NCI-H2029 treated with DMSO at 0.1 percent for 48 hours (cell line): ENCODE measurements at places on chromosomes 11 and 22.
A peak's percentile ranks its signal among the peaks of the same experiment; 100 is the strongest.

DNA sequence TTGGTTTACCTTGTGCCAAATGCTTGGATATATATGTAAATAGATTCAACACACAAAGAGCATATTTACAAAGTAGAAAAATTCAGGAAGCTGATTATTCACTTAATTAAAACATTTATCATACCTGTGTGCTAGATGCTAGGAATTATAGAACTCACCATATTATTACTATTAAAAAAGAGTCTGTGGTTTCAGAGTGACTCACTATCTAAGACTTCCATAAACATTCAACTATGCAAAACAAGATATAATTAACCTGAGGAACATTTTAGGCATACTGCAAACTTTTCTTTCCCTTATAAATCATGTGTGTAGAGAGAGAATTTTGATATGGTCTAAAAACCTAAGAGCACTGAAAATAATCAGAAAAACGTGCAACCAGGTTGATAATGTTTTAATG is 27.3 kb downstream of the CTSC start:
- no peak for DNase-seq

DNA sequence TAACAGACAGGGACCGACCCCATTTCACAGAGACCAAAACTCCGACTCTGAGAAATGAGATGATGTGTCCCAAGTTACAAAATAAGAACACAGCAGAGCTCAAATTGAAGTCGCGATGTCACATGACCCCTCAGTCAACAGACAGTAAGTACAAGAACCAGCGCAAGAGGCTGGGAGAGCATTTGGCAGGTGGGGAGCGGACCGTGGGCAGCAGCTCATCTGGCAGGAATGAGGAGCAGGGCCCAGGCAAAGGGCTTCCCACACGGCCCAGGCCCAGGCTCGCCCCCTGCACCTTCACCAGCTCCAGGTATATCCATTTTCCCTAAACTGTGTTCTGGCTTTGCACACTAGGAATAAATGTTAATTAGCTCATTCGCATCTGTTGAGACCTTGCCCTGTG is 34.3 kb downstream of the SCUBE1 start:
- DNase-seq: peak; percentile 62

DNA sequence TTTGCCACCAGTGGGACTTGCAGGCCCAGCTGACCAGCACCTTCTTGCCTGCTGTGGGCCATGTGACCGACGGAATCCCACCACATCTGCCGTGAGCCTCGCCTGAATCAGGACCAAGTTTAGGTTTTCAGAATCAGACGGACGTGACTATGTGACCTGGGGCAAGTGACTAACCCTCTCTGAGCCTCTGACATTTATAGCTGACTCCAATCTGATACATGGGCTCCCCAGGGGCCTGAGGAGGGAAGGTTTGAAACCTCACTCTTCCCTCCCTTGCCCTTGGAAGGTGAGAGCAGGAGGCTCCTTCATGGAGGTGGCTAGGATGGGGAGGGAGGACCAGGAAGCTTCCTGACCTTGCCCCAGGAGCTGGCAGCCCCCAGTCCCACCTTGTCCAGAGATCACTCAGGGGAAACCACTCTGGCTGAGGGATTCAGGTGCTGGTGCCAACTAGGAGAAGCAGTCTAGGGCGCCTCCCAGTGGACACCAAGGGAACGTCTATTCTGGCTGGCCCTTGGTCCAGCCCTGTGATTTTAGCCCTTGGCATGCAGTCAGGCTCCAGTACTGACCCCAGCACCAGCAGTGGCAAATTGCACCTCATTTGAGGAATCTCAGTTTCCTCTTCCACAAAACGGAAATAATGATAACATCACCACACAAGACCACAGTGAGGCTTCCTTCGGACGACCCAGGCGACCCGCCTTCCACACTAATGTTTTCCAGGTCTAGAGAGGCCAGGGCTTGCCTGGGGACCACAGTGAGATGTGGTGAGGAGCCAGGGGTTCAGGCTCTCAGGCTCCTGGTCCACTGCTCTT is 47.2 kb upstream of the SYT7 start:
- peak; percentile 48 for DNase-seq

GRCh38 chr11:130070109-130070845 is 583 bp downstream of the APLP2 start:
- DNase-seq: no peak

- no peak for DNase-seq
These were observed 789 bp upstream of the NCF4 start for GRCh38 chr22:36860017-36860416.

- no peak for DNase-seq
These were observed 96.0 kb upstream of the PITPNB start for GRCh38 chr22:28015046-28015425.

GRCh38 chr22:31584804-31585160 is 77.2 kb downstream of the PISD start:
- DNase-seq: no peak

- DNase-seq: peak; percentile 19
These were observed 263.8 kb upstream of the NARS2 start for GRCh38 chr11:78838417-78838816.

DNA sequence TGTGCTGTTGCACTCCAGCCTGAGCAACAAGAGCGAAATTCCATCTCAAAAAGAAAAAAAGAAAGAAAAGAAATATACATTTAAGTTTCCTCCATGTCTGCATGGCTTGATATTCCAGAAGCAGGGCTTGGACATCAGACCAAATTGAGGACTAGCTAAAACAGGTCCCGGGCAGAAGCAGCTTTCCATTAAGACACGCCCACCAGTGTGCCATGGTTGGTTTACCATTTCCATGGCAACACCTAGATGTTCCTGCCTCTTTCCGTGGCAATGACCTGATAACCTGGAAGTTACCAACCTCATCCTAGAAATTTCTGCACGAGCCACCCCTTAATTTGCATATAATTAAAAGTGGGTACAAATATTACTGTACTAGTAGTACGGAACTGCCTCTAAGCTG is 111.3 kb downstream of the NAT10 start:
- DNase-seq: no peak

DNA sequence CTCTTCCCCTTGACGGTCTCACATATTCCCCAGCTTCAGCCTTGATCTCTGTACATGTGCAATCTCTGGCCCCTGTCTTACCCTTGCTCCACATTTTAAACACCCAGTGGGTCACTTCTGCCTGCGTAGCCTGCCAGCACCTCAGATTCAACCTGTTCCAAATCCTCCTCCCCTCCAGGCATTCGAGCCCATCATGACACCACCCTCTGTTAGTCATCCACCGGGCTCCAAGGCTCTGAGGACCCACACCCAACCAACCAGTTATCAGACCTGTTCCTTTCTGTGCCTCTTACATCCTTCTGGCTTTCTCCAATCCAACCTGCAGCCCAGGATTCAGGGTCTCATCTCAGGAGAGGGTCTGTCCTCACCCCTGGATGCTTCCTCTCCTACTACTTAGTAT is 119.8 kb upstream of the TBCEL start:
- DNase-seq: no peak

DNA sequence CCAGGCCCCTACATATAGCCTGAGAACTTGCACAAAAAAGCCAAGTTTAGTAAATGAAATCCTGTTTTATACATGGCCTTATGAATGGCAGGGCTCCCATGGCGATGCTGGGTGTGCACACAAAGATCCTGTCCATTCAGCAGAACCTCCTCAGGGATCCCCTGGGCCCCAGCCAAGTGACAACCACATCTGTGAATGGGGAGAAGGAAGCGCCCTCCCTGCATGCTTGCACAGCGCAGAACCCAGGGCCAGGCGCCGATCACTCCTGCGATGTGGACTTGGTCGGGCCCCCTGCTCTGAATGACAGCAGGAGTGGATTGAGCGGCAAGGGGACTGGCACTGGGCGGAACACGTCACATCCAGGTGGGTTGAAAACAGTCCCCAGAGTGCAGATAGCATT is 4.5 kb upstream of the CDC42EP2 start:
- DNase-seq: no peak

DNA sequence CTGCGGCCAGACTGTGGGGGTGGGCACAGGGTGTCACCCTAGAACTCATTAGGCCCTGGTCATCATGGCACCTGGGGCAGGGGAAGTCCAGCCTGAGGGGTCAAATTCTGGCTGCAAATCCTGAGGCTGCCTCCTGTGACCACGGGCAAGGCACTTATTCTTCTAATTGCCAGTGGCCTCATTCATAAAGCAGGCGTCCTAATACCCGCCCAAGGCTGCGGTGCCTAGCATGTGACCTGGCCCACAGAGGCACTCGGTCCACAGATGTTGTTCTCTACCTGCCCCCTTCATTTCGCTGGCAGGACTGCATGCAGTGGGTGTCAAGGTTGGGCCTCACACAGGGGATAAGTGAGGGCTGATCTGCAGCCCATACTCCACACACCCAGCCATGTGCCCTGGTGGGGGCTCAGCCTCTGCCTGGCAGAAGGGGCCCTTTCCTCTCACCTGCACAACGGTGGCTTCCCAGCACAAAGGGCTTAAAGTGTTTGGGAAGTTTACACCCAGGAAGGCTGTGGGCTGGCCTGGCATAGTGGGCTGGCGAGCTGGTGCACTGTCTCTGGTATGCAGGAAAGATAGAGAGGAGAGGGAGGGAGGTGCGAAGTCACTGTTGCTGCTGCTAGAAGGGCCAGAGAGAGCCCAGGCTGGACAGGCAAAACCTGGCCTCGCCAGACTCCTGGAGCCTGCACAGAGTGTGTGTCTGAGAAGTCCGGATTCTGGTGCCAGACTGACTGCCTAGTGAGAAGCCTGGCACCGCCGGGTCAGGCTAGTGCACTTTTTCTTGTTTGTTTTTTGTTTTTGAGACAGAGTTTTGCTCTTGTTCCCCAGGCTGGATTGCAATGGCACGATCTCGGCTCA is 3.2 kb downstream of the MPST start:
- no peak for DNase-seq

- no peak for DNase-seq
These were observed 25.1 kb upstream of the SMIM38 start for GRCh38 chr11:69130654-69131053.

DNA sequence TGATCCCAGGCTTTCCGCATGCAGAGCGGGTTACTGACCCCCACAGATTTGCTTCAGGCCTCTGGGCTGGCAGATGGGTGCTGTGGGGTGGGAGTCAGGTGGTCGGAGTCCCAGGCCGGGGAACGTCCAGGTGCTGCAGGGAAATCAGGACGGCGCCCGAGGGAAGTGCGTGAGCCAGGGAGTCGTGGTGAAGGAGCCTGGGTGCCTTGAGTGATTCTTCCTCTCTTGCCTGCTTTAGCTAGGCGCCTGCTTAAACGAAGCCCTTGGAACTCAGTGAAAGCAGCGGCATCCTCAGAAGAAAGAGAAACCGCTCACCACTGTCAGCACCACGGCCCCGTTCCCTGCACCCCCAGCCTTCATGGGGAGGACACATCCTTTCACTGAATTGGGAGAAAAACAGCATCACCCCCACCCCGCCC is 455.6 kb downstream of the BRD1 start:
- no peak for DNase-seq

DNA sequence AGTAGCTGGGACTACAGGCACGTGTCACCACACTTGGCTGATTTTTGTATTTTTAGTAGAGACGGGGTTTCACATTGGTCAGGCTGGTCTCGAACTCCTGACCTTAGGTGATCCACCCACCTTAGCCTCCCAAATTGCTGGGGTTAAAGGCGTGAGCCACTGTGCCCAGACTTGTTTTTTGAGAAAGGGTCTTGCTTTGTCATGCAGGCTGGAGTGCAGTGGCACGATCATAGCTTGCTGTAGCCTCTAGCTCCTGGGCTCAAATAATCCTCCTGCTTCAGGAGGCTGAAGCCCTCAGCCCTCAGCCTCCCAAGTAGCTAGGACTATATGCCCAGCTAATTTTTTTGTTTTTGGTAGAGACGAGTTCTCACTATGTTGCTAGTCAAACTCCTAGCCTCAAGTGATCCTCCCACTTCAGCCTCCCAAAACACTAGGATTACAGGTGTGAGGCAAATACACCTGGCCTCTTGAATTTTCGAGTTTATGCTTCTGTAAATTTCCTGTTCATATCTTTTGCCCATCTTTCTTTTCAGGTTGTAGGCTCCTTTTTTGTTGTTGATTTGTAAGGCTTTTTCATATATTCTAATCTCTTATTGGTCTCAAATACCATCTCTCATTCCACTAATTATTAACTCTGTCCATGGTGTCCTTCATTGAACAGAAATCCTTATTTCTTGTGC is 3.4 kb upstream of the RBM4B start:
- DNase-seq: no peak

- peak; percentile 76 for DNase-seq
These were observed 64.9 kb downstream of the NECTIN1 start for GRCh38 chr11:119664063-119664572.

DNA sequence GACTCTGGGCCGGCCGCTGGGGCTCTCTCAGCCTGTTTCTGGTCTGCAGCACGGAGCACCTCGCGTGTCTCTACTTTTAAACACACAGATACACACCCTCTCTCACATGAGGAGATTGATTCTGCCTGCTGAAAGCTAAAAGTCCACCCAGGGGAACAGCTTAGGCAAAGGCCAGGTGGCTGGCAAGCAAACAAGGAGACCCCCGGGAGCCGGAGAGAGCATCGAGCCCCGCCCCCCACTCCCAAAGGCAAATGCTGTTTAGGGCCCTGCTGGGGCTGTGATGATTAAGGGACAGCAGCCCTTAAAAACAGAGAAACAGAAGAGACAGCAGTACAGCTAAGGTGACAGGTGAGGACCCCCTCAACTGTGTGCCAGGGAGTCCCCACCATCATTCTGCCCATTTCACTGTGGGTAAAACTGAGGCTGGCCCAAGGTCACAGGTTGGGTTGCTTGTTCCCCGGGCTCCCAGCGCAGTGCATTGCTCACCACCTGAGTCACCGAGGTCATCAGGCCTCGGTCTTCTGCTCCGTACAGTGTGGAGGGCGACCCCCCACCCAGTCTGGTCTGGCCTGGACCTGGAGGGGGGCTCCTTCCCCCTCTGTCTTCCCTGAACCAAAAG is 6.8 kb downstream of the CABP7 start:
- DNase-seq: no peak

GRCh38 chr11:96303064-96303463 is 39.9 kb downstream of the MAML2 start:
- no peak for DNase-seq

DNA sequence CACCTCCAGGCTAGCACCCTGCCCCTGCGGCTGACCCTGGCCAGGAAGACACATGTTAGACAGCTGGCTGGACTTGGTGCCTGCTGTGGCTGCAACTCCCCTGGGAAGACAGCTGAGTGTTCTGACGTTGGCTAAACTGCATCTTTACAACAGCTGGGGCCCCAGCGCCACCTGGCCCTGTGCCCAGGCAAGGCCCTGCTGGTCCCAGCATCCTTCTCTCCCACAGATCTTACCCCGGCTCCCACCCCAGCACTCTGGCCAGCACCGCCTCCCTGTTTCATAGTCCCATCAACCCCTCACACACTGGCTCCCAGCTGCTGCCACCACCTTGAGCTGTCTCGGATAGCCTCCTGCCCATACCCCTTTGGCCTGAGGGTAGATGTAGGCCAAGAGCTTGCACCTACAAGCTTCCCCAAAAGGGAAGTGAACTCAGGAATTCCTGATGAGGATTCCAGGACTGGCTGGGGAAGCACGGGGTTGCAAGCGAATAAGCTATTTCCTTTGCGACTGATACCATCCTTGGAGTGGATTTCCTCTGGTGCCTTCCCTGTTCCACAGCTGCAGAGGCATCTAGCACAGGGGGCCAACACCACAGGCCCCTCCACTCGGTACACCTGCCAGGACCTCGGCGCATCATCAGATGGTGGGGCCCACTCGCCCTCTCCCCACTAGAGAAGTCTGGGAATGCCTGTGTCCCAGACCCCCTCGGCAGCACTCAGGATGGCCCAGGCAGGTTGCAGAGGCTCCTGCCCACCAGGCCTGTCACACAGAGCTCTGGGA is 28.5 kb downstream of the RSPH14 start:
- no peak for DNase-seq

- no peak for DNase-seq
These were observed 1416.4 kb upstream of the RAG2 start for GRCh38 chr11:38014405-38014804.

GRCh38 chr11:84687433-84687832 is 939.7 kb downstream of the DLG2 start:
- DNase-seq: no peak
